ENCODE measurements at places on chromosomes 7 and 10.

DNA sequence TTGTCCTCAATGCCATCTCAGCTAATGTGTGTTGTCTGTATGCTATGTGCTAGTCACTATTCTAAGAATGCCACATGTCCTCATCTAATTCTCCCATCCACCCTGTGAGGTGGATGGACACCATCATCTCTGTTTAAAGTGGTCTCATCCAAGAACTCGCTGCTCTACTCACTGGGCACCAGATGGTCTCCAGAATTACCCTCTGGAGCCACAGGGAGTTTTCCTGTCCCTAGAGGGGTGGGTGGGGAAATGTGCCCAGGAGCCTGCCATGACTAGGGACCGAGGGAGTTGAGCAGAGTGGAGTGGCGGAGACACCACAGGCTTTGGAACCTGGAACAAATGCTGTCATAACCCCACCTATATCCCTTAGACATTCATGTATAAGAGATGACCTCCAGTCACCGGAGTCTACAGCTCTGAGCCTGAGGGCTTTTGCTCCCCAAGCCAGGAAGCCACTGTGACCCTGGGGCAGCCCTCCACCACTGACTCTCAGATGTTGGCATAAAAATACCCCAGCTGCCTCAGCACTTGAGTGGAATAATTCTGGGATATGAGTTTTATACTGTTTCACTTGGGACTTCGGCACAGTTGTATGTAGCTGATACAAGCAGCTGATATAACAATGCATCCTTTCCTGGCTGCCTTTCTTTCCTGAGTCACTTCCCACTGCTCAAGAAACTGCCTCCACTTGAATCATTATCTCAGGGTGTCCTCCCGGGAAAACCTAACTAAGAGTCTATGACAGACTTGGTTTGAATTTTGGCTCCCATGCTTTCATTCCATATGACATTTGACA is 61.5 kb upstream of the RAPGEF5 start:
- DNase-seq: no peak

- no peak for DNase-seq
These were observed 17.9 kb downstream of the ZNF316 start for GRCh38 chr7:6654842-6655610.

DNA sequence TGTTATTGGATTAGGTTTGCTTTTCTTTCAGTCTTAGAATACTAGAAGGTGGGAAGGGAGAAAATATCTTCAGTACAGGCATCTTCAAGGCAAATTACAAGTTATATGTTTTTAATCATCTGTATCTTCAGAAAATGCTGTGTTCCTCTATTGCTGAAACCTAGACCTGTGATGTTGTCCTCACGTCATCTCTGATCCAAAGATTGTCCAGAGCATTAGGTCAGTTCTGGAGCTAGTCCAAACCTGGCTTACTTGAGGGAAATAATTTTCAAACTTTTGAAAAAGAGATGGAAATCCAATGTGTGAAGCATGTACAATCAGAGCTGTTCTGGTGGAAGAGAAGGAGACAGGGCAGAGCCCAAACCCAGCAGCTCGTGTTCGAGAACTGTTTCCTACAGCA is 217.3 kb downstream of the ZEB1 start:
- DNase-seq: no peak

- no peak for DNase-seq
These were observed 527.2 kb downstream of the ACTR3B start for GRCh38 chr7:153286763-153287162.

GRCh38 chr10:70232155-70232858 is 922 bp downstream of the PPA1 start:
- DNase-seq: peak; percentile 67

- no peak for DNase-seq
These were observed 518.4 kb downstream of the CCSER2 start for GRCh38 chr10:84846658-84847316.

DNA sequence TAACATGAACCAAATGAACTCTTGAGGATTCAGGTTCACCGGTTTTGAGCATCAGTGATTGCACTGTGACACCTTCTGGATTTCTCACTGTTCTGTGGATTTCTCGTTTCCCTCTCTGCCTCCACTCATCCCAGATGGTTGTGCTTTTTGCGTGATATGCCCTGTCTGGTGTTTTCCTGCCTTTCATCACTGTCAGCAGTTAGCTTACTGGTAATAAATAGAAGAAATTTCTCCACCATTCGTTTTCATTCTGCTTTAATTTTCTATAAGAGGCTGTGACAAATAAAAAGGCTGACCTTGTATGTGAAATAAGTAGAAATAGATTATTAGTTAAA is 16.2 kb downstream of the BPGM start:
- DNase-seq: no peak

- no peak for DNase-seq
These were observed 46.3 kb downstream of the PLEKHA8 start for GRCh38 chr7:30074422-30075030.

- no peak for DNase-seq
These were observed 176.0 kb upstream of the CCDC6 start for GRCh38 chr10:60082341-60082740.

Measured in activated T-cell treated with anti-CD3 and anti-CD28 coated beads, Interleukin-2, amount 50 U/mL, for 48 hours (primary cell).